ENCODE measurements at places on chromosomes 3 and 15.
A peak's percentile ranks its signal among the peaks of the same experiment; 100 is the strongest.

- DNase-seq, result no peak
Measured at GRCh38 chr15:90990446-90990845, 3.9 kb downstream of the PRC1 start.

DNA sequence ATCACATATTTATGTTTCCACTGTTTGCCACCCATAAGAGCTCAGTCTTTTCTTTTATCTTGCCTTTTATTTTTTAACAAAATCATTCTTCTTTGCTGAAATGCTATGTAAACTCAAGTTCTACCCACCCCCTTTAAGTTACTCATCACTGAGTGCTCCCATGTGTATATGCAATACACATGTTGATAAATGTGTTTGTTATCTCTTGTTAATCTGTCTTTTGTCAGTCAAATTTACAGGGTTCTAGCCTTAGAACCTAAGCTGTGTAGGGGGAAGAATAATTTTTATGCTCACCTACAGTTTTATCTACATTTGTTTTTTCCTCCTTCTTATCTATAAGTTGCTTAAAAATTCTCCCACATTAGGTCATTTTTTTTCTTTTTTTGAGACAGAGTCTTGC is 1195.9 kb downstream of the ROBO2 start:
- DNase-seq, result no peak

DNA sequence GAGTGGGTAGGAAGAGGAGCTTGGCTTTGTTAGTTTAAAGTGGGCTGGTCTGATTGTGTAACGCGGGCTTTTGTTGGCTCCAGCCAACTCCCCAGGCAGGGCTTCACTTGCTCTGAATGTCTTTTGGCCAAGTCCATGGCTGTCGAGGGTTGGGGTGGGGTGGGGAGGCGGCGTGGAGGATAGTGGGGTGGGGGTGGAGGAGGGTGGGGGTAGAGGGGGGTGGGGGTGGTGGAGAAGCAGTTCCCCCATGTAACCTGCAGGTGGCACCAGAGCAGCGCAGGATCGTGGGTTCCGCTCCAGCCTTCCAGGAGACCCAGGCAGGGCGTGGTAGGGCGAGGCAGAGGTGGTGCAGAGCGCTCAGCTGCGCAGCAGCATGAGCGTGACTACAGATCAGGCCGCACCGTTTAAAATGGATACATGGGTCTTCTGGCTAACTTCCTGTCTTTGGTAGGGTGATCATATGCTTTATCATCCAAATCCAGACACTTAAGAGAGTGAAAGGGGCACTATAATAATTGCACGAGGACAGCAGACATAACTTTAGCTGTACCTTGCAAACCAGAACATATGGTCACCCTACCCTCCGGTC is 28.3 kb downstream of the GOLGA6A start:
- DNase-seq, result no peak

DNA sequence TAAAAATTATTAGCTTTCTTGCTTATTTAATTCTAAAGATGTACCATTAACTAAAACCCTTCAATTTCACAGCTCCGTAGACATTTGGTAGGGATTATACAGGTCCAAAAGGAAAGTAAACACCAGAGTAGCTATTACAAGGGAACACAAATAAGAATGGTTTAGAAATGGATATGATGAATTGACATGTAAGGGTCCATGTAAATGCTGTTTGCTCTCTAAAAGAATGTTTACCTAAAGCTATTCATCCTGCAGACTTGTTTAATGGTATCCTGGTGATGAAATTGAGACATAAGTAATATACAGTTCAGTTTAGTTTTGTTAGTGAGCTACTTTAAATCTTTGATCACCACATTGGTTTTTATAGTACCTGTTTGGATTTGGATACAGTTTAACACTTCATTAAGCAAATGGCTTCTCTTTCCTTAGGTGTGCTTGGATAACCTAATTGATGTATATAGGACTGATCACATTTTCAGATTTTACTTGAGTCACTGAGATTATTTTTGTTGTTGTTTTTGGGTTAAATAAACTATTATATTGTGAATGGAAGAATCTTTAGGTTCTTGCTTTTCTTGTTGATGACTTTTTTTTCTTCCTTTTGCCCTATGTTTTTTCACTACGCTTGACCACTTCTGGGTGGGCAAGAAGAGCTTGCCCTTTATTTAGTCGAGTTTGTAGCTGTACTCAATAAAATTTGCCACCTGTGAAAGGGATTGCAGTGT is 115.4 kb downstream of the TCF12 start:
- no peak for DNase-seq

DNA sequence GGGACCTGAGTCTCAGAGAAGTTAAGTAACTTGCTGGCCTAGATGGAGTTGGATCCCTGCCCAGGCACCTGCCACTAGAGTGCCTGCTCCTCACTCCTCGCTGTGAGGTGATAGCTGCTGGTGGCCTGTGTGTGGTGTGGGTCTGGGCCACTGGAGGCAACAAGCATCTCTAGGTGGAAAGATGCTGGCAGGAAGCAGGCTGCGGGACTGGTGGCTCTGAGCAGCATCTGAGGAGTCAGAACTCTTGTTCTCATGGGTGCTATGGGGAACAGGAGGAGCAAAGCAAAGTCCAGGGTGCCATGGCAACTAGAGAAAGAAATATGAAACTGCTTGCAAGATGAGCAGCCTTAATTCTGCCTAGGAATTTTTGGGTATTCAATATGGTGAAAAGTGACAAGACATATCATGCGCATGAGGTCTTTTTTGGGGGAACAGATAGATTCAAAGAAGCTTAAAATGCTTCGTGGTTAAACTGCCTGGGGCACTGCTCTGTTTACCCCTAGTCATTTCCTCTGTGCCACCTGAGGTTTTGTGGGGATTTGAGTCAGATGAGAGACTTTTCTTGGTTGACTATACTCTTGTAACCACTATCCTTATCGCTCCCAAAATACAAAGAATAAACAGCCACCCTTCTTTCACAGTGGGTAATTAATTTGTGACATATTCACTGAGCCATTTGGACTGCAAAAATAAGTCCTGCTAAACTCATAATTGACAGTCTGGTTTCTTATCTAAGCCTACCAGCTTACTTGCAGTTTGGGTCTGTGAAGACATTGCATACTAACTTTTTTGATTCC is 50.3 kb downstream of the MED12L start:
- peak; percentile 29 for DNase-seq

DNA sequence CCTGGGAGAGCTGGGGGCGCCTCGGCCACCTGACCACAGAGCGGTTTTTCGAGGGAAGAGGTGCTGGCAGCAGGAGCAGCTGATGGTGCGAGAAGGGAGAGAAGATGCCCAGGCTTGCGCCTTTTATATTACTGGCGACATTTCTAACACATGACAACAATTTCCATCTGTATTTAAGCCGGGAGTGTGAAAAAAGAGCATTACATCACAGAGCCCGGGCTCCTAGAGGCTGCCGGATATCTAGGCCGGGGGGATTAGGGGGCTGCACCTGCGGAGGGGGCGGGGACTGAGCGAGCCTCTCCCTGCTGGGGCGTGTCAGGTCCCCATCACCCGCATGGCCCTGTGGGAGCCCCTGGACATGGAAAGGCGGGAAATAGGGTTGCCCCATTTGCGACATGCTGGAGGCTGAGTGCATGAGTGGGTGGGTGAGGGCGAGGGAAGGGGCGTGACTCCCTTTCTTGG is 440.7 kb downstream of the MAGI1 start:
- DNase-seq, result no peak

DNA sequence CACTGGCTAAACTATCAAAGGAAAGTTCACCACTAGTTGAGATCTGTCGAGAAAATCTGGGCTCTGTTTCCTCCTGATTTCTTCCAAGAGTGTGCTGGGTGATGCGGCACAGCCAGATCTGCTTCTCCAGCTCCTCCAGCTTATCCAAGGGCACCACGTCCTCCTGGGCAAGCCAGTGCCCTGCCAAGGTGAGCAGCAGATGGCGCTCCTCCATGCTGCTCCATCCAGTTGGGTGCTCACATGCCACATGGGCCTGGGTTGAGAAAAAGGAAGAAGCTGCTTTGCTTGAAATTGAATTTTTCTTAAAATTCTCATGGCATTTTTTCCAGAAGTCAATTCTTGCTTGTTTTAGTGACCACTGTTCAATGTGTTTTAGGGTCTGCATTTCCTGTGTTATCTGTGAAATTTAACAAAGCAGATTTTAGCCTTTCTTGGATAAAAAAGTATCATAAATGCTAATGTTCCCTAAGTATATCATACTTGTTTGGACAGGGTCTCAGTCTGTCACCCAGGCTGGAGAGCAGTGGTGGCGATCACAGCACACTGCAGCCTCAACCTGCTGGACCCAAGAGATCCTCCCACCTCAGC is 47.3 kb downstream of the EIF3J start:
- peak; percentile 42 for DNase-seq

GRCh38 chr3:128235207-128235926 is 82.1 kb downstream of the EEFSEC start:
- DNase-seq, result no peak

DNA sequence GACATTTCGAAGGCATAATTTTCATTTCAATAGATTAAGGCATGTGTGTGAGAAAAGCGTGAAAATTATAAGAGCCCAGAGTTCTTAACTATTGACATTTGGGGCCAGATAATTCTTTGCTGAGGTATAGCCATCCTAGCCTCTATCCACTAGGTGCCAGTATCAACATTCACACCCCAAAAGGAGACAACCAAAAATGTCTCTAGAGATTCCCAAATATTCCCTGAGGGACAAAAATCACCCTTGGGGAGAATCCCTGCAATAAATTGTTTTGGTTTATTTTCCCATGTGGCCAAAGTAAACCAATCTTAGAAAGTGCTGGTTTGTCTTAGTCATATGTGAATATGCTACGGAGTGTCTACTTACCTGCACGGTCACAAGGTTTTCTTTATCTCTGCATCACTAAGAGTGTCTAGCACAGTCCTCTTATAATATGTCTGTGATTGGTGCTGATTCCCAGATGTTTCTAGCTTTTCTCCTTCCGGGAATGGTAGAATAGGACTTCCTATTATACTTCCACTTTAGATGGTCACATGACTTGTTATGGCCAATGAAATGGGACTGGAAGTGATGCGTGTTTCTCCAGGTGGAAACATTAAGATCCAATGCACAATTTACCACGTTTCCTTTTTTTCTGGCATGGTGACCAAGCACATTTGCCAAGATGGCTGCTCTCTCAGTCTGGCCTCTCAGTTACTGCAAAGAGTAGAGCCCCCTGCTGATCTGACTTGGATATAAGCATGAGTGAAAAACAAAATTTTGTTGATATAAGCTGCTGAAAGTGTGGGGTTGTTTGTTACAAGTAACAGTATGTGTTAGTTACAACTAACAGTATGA is 8.0 kb upstream of the KBTBD8 start:
- DNase-seq, result no peak

DNA sequence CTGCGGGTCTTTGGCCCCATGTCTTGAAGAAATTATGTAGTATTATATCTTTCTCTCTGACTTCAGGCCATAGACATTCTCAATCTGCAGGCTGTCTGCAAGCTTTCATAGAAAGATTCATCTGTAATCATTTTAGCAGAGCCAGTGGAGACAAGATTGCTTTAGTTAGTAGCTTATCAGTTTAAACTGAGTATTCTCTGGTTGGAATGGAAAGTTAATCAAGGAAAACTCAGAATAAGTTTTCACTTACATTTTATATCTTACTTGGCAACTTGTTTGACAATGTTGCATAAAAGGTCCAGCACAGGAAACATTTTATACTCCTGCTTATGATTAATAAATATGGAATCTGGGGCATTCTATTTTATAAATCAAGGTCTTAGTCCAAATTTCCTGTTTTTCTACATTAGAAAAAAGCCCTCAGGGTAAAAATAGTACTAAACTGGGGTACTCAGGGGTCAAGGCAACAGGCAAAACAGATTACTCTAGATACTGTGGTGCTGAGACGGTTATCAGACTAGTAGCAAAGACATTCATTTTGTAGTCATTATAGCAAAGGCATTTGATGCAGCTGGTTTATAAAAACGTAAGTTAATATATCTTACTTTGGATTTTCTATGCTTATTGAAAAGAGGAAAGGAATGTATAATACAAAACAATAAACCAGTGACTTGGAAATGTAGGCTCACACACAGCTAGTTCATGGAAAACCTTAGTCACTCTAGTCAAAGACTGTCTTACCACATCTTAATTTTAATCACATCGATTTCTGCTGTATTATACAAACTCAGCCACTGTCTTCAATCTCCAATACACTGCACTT is 45.2 kb upstream of the FILIP1L start:
- no peak for DNase-seq

- no peak for DNase-seq
Measured at GRCh38 chr3:190495796-190496195, 18.1 kb upstream of the IL1RAP start.

- DNase-seq, result peak; percentile 62
Measured at GRCh38 chr3:140898340-140899180, 43.1 kb upstream of the SLC25A36 start.

Measured in SW 1271 (cell line).